NCI-H2171 treated with DMSO at 0.1 percent for 48 hours (cell line): ENCODE measurements at places on chromosomes 2 and 18.

DNA sequence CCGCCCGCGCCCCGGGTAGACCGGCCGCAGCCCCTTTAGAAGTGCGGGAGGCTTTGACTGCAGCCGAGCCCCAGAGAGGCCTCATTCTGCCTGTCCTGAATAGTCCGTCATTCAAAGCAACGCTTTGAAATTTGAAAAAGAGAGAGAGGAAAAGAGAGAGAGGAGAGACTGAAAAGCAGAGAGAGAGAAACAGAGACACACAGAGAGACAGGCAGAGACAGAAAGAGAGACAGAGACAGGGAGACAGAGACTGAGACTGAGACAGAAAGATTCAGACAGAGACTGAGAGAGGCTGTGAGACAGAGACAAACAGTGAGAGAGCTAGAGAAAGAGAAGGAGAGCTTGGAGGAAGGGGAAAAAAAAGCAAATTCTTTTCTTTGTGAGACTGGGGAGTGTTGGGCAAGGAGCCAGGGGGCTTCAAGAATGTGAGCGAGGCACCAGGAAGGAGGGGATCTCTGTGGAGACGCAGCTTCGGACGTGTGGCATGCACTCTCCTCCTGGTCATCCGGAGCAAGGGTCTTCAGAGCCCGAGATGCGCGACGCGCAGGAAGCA is 73.1 kb downstream of the MYCN start:
- DNase-seq = no peak

DNA sequence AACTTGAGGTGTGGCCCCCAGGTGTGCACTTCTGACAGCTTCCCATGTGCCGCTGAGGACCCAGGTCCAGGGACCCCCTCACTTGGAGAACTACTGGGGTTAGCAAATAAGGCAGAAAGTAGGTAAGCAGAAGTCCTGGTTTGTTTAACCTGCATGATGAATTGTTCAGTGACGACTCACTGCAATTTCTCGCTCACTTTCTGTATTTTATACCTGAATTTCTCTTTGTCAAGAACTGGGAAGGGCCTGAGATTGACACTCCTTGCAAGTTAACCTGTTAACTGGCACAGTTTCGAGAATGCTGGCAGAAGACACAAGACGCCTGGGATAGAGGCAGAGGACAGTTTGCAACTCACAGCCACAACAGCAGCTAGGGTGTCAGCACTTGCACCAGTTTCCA is 164.5 kb upstream of the NCK2 start:
- DNase-seq = no peak

DNA sequence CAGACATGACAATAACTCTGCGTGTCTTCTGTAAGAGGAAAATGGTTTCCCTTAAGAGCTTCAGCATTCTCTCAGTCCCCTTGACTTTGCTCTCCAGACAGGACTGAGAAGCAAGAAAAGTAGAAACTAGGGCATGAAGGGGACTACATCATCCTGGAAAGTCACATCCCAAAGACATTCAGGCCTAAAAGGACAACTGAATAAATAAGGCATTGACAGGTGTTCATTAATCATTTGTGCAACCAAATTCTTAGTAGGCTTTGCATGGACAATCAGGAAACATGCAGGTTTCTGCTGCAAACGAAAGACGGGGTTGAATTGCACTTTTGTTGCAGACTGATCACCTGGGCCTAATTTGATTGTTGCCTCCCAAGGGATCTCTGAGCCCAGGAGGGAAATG is 1.2 kb upstream of the SGPP2 start:
- no peak for DNase-seq

GRCh38 chr2:1826226-1826905 is 82.1 kb upstream of the PXDN start:
- DNase-seq = peak; percentile 33

GRCh38 chr18:77133835-77134496 is 1.4 kb upstream of the MBP start:
- peak; percentile 1 for DNase-seq

DNA sequence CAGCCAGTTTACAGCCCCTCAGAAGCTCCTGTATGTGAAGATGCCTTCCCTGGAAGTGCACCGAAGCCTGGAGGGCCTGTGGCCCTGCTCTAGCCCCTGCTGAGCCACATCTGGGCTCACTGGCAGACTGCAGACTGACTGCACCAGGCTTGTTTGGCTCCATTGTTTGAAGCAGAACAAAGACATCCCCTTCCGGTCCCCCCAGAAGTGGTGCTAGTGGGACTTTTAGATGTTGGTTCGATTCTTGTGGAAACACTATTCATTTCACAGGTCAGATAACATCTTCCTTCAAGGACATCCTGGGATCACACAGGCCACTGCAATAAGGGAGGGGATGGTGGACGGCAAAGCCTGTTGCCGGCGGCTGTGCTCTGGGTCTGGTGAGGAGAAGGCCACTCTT is 57.8 kb upstream of the CBLN2 start:
- DNase-seq = no peak

DNA sequence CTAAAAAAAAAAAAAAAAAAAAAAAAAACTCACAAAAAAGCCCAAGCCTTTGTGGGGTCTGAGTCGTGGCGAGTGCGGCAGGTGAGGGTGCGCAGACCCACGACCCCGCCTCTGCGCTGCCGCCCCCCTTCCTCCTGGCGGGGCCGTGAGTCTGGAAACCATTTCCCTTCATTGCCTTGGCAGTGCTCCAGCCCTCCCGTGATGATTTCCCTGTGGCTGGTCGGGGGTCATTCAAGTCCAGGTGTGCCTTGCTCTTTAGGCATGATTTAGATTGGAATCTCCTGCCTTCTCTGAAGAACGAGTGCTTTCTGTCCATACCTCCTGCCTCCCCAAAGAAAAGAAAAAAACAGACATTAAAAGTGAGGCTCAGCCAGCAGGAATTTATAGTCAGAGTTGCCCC is 161.8 kb downstream of the FAM210A start:
- DNase-seq = peak; percentile 3

GRCh38 chr2:158009399-158009798 is 92.3 kb upstream of the UPP2 start:
- no peak for DNase-seq

GRCh38 chr2:149544692-149545091 is 42.9 kb downstream of the MMADHC start:
- no peak for DNase-seq
